ENCODE measurements at places on chromosomes 5 and 9. TPM values are rescaled to one million over a fixed set of nuclear protein-coding genes. Genes with fewer than 3 reads are reported as not detected.

The PCDHGB7 gene
- 0.16 TPM for total RNA-seq

The NMUR2 gene
- total RNA-seq, result not detected

The FAM151B gene
- total RNA-seq, result 0.82 TPM

The AOPEP gene
- 10.8 TPM for total RNA-seq

The CRHBP gene
- not detected for total RNA-seq

The LCN9 gene
- not detected for total RNA-seq

The SREK1 gene
- total RNA-seq, result 89.8 TPM

The SLC6A7 gene
- not detected for total RNA-seq

The OR1J2 gene
- not detected for total RNA-seq

The BARX1 gene
- total RNA-seq, result not detected

The NIPAL4 gene
- total RNA-seq, result 0.11 TPM

The TERT gene
- 0.14 TPM for total RNA-seq

The LRRC26 gene
- not detected for total RNA-seq

The SMIM27 gene
- 37.0 TPM for total RNA-seq

The HRCT1 gene
- not detected for total RNA-seq

DNA sequence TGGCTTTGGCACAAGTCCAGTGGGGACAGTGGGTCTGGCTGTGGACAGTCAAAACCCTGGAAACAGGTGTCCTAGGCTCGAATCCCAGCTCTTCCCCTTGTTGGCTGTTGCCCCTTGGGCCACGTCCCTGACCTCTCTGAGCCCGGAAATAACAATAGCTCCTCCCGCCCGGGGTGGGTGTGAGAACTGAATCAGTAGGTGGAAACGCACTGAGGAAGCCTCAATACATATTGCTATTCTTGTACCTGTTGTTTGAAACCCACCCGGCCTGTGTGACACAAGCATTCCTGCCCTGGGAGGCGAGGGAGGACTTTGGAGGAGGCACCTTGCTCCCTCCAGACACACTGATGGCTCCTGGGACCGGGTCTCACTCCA, 134.1 kb downstream of the OLFM1 start:
- no peak for DNase-seq

GRCh38 chr5:100434815-100435214, 100.4 kb upstream of the FAM174A start:
- no peak for DNase-seq

DNA sequence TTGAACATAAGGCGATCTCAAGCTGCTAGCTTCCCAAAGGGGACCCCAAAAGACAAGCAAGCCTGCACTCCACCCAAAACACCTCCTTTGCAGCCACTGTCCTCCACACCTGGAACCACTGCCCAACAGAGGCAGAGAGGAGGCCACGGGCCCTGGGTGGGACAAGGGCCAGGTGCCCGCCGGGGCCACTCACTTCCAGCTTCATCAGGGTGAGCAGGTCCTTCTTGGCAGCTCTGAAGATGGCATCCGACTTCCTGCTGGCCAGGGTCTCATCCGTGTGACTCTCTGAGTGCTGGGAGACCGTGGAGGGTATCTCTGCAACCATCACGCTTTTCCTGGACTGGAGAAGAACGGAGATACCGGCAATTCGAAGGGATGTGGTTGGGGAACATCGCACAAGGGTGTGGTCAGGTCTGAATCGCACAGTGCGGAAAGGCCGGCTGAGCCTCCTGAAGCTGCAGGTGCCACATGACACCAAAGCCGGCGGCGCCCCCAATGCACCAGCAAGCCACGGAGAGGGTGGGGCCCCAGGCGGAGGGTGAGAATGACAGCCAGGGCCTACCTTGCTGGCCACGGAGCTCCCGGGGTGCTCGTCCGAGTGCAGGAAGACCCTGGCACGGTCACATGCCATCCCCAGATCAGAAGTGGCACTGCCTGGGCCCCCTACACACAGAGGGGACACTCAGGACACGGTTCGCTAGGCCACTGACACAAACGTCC, 44.6 kb downstream of the PNPLA7 start:
- DNase-seq, result no peak

DNA sequence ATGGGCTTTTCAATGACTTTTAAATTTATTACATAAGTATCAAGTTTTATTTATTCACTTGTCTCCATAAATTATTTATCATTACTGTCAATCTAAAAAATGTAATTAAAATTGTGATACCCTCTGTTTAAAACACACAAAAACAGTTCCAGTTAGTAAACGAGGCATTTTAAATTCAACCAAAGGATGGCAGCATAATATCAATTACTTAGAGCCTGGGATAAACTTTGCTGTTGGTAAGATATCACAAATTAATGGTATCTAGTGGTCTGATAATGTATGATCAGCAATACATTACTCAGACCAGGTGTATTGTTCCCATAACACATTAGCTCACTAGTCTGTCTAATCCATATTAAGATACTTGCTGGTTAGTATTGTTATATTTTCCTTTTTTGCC, 9.6 kb upstream of the IFNE start:
- DNase-seq, result no peak

DNA sequence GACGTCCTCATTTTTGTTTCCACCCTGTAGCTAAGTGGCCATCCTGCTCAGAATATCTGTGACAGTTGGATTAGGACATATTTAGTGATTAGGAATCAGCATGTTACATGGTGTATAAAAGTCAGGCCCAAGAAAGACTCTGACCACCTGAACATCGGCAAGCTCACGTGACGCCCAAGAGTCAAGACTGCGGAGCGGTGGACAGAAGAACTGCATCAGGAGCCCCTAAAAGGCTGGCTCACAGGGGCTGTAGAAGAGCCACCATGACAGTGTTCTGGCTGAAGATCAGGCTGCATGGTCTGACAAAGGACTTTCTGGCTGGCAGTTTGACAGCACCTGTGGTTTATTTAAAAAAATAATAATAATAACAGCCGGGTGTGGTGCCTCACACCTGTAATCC, 185.3 kb downstream of the AUH start:
- DNase-seq, result no peak

DNA sequence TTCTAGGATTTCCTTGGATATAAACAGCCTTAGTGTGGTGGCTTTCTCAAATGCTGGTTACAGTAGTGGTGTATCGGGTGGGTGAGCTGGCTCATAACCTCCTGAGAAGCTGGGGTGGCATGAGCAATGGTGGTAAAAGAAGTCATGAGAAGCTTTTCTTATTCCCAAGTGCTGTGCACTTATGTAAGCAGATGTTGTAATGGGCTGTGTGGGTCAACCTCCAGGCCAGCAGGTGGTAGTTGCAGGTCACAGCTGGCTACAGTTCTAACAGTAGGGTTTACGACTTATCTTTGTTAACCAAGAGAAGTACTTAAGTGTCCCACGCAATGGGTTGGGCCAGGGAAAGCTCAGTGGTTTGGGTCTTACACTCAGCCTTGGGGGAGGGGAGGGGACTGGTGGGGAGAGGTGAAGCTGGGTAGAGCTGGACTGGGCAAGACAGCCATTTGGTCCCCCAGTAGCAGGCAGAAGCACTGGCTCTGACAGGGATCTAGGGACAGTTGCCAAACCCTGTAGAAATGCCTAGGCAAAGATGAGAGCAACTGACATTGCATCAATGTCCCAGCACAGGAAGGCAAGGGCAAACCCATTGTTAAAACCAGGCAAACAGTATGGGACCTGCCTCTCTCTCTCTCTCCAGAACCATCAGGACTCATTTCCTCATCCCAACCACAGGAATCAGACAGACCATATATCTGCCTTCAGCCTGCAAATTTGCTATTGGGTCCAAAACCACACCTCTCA, 76.8 kb downstream of the RNF130 start:
- no peak for DNase-seq

DNA sequence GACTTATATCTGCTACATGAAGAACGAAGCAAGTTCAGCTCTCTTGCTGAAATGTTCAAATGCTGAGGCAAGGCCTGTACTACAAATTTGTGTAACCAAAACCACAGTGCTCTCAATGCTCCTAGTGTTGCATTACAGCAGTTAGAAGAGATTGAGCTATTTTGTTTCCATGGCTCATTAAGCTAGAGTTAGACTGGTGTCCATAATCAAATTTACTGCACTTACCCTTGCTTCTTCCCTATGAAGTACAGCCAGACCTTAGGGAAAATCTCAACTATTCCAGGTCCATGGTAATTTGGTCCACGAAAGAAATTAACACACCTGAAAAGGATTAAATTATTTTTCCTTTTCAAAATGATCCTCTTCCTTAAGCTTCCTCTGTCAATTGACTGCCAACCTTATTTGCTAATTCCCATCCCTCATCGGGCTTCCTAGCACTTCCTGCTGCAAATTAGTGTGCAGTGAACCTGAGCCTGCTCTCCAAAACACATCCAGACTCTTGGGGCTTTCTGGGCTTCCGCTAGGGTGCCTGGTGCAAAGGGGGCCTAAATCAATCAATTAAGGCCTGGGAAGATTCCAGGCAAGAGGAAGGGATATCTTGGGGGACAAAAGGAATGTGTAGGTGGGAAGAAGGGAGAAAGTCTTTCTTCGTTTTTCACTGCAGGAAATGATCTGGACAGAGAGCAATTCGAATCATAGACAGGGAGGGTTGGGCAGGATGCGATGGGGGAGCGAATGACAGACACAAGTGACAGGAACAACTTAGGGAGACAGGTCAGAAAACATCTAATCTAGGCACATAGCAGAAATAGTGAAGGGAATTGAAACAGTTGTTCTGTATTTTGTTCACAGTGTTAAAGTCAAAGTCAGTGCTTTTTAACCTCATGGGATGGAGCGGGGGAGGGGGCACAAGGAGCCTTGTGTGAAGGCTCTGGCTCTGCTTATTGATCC, 542.4 kb downstream of the RAB3C start:
- DNase-seq, result no peak

- DNase-seq, result no peak
Measured at GRCh38 chr5:13708906-13709305, 235.6 kb downstream of the DNAH5 start.

DNA sequence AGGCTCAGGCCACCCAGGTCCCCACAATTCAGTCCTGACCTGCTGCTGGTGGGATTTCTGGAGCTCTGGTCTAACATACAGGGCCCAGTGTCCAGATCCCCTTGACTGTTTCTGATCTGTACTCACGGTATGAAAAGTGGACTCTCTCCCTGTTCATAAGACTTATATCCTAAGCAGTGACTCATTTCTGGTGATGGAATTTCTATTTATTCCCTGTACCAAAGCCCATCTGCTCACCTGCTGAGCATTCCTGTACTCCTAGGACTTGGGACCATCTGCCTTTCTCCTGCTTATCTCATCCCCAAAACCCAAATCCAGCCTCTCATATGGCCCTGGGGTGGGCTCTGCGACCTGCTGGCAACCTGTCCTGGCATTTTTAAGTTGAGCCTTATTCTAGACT, 86.6 kb downstream of the APBA1 start:
- no peak for DNase-seq

DNA sequence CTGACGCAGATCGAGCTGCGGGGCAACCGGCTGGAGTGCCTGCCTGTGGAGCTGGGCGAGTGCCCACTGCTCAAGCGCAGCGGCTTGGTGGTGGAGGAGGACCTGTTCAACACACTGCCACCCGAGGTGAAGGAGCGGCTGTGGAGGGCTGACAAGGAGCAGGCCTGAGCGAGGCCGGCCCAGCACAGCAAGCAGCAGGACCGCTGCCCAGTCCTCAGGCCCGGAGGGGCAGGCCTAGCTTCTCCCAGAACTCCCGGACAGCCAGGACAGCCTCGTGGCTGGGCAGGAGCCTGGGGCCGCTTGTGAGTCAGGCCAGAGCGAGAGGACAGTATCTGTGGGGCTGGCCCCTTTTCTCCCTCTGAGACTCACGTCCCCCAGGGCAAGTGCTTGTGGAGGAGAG, 4.6 kb upstream of the PHYHD1 start:
- no peak for DNase-seq

GRCh38 chr9:84490206-84490841, 149.8 kb upstream of the SLC28A3 start:
- DNase-seq, result no peak

- no peak for DNase-seq
Measured at GRCh38 chr9:9914174-9914573, 698.6 kb downstream of the PTPRD start.

DNA sequence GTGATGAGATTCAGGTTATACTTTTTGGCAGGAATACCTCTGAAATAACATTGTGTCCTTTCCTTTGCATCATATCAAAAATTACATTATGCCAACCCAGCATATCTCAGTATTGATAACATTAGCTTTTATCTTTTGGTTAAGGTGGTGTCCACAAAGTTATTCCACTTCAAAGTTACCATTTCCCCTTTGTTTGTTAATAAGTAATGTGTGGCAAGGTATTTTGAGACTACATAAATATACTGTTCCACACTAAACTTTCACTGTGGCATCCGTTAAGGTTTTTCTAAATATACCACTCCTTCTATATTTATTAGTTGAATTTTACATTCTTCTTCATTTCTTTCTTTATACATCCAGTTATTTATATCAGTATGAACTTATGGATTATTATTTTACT, 14.1 kb upstream of the ARHGEF37 start:
- no peak for DNase-seq

DNA sequence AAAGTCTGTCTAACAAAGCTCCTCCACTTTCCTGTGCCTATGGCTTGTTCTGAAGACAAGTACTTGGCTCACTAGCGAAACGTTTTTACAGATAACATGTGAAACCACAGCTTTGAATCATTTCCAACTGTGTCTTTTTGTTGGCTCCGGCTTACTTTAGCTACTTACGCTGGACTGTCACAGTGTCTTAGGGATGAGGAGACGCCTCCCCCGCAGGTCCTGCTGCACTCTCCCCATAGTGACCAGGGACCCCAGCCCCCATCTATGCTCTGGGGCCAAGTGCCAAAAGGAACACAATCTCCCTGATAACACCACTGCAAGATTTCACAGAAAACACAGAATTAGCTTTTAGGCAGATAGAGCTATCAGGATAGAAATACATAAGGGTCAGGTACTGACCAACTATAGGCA, 219.1 kb downstream of the ADAMTS6 start:
- no peak for DNase-seq

GRCh38 chr5:149002761-149003689, 59.8 kb downstream of the SH3TC2 start:
- DNase-seq, result no peak

DNA sequence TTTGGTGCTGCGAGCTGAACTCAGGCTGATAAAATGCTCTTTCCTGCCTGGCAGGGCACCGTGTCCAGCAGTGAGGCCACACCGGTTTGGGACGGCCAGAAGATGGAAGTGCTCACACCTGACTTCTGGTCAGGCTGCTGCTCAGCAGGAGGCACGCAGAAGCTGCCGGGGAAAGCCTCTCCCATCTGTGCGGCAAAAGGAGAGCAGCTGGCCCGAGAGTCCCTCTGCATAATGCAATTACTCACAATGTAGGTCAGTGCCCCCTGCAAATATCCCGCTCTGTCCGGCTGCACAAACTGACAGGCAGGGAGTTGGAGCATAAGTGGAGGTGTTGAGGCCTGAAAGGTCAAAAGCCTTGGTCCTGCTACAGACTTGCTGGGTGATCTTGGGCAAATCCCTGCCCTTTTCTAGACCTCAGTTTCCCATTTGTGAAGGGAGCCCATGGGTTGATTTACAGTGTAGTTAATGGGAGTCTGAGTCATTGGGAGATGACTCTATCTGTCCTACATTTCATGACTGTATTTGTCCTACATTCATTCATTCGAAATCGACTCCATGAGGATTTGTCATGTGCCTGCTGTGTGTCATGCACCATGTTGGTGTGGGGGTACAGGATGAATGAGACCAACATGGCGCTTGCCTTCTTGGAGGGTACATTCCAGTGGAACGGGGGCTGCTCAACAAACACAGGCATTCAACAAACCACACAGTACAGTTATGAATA, 61.8 kb upstream of the TBC1D2 start:
- DNase-seq, result no peak

- no peak for DNase-seq
Measured at GRCh38 chr9:123435471-123435870, 79.5 kb downstream of the CRB2 start.

GRCh38 chr9:72955126-72955455, 2.2 kb upstream of the ALDH1A1 start:
- no peak for DNase-seq
